ENCODE measurements at places on chromosomes 7 and 10.

GRCh38 chr7:74329225-74329624, 40.0 kb downstream of the CLIP2 start:
- no peak for DNase-seq

GRCh38 chr7:141915565-141915964, 634 bp upstream of the OR9A4 start:
- DNase-seq: no peak

DNA sequence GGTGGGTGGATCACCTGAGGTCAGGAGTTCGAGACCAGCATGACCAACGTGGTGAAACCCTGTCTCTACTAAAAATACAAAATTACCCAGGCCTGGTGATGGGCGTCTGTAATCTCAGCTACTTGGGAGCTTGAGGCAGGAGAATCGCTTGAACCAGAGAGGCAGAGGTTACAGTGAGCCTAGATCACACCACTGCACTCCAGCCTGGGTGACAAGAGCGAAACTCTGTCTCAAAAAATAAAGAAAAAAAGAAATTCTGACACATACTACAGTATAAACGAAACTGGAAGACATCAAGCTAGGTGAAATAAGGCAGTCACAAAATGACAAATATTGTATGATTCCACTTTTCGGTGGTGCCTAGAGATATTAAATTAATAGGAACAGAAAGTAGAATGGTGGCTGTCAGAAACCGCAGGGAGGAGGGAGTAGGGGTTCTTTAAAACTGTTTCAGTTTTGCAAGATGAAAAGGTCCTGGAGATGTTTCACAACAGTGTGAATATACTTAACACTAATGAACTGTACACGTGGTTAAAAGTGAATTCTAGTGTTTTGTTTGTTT, 23.2 kb downstream of the PILRA start:
- no peak for DNase-seq

- DNase-seq: no peak
Observed at GRCh38 chr7:33770576-33770975, 134.8 kb upstream of the BMPER start.

DNA sequence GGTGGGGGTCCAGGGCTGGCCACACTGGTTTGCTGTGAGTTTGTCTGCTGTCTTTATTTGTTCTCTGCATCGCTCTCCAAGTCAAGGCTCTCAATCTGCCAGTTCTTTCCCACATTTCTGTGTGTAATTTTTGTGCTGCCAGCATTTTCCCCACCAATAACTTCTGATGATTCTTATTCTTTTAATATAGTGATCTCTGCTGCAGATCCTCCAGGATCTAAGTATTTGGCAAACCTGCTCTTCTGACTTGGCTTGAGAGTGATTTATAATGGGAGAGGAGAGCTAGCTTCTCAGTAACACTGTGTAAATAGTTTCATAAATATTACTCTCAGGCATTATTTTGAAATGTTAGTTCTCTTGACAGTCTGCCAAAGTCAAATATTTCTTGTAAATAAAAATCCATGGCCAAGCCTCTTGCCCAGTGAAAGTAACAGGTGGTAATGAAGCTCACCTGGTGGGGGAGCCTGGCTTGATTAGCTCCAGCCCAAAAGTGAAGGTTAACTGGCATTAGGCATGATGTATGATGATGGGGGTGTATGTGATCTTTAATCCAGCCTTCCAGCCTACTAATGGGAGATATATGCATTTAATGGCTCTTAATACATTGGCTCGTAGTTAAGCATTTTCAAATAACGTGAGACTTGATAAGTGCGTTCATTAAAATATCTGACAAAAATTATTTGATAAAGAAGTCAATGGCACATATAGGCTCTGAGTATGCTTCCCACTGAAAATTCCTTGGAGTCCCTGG, 1055.9 kb downstream of the KCNMA1 start:
- DNase-seq: no peak

DNA sequence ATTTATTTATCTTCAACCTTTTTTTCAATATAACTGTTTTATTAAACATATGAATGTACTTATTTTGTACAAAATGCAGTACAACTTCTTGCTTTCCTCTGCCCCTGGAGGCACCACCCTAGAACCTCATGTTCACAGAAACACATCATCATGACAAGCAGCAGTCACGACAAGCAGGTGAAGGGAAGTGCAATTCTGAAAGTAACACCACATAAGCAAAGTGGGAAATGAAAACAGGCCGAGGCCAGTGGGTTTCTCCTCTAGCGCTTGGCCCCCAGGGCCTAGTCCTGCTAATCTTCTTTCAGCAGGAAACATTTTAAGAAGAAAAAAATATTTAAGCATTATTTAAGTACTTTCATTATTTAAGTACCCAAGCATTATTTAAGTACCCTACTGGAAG, 598.1 kb downstream of the SH2D4B start:
- no peak for DNase-seq

DNA sequence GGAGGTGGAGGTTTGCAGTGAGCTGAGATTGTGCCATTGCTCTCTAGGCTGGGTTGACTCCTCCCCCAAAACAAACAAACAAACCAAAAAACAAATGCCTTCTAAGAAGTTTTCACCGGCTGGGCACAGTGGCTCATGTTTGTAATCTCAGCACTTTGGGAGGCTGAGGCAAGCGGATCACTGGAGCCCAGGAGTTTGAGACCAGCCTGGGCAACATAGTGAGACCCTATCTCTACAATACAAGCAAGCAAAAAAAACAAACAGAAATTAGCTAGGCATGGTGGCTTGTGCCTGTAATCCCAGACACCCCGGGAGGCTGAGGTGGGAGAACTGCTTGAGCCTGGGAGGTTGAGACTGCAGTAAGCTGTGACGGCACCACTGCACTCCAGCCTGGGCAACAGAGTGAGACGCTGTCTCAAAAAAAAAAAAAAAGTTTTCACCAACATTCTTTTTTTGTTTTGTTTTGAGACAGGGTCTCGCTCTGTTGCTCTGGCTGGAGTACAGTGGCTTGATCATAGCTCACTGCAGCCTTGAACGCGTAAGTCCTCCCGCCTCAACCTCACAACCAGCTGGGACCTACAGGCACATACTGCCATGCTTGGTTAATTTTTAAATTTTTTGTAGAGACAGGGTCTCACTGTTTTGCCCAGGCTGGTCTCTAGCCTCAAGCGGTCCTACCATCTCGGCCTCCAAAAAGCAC, 1.3 kb upstream of the ZAN start:
- DNase-seq: no peak

DNA sequence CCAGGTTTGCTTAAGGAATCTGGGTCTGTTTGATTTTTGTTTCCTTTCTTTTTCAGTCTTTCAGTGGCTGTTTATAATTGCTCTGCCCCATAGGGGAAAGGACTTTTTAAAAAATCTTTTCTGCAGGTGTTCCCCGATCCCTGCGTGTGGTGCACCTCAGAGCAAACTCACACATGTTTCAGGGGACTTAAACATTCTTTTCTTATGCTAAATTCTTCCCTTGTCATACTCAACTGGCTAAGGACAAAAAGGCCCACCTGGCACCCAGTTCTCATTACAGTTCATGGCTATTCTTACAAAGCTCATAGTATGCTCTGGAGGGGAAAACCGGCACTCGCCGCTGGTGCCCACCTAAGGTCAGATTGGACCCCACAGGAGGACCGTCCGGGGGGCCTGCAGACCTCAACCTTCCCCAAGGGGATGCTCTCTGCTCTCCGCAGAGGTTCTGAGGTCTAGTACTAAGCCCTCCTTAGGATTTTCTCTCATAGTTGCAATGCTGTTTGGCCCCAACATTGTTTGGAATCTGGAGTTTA, 220.3 kb downstream of the HGF start:
- no peak for DNase-seq

- no peak for DNase-seq
Observed at GRCh38 chr7:46054272-46054671, 133.2 kb upstream of the IGFBP3 start.

DNA sequence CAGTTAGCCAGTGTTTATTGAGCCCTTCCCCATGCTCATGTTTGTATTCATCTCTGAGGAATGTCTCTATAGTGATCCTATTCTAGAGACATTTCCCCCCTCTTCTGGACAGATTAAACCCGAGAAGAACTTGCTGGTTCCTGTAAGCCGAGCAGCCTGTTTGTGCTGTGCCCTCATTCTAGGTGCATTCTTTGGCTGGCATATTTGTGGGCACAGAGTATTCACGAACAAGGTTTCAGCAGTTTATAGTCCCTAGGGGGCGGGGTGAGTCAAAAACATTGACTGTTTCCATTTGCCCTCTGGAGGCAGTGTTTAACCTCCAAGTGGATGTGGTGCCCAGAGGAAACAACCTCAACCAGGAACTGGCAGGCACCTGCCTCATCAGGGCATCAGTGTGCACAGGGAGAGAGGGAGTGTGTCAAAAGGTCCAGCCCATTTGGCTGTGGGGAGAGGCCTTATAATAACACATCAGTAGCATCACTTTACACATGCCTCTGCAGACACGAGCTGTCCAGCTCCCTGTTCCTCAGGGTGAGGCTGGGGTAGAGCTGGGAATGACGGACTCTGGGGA, 273.3 kb upstream of the LRGUK start:
- peak; percentile 14 for DNase-seq

GRCh38 chr7:105250239-105250638, 138.5 kb downstream of the SRPK2 start:
- DNase-seq: no peak

DNA sequence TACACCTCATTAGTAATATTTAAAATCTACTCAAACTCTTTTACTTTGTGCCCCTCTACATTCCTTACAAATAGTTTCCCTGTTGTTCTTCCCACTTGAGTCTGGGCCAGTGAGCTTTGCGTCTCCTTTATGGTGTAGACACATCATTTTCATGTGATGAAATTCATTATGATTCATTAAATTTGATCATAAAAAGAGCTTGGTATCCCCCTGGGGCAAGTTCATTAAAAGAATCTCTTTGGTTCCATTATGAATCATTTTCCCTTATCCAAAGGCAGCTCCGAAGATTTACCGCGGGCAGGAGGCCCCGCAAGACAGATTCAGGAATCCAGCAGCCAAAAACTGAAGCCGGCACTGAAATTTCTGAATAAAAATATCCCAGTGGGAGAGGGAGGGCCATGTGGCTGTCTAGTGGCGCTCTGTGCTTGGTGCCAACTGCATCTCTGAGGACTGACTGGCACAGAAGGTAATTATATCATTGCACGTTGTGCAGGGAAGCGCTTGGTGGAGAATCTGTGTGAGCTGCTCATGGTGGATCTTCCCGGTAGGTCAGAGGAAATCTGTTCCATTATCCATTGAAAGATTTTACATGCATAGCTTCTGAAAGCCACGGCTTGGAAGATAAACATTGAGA, 151.4 kb upstream of the PITRM1 start:
- no peak for DNase-seq

- DNase-seq: peak; percentile 40
Observed at GRCh38 chr10:35613597-35614226, 8.6 kb downstream of the GJD4 start.

- no peak for DNase-seq
Observed at GRCh38 chr10:130049987-130050386, 60.6 kb downstream of the C10orf143 start.

DNA sequence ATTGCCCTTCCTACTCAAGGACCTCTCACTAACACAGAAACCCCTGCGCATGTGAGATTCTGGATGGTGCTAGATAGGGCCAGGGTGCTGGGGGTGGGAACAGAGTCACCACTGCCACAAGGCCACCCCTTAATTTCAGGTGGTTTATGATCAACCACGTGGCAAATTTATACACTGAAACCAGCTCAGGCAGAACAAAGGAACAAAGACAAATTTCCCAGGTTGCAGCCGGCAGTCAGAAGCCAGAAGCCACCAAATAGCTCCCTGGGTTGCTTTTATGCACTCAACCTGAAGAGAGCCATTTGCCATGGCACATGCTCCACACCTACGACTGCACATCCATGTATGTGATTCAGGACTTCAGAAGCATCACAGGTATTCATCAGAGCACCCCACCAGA, 2.5 kb downstream of the VOPP1 start:
- no peak for DNase-seq

- peak; percentile 16 for DNase-seq
Observed at GRCh38 chr7:64494912-64495461, 67.9 kb downstream of the ZNF680 start.

GRCh38 chr10:93752761-93753160, 5.0 kb upstream of the LGI1 start:
- DNase-seq: no peak

- DNase-seq: no peak
Observed at GRCh38 chr7:130386876-130387275, 6.6 kb downstream of the CPA1 start.

- no peak for DNase-seq
Observed at GRCh38 chr7:40315277-40315676, 180.5 kb downstream of the SUGCT start.

DNA sequence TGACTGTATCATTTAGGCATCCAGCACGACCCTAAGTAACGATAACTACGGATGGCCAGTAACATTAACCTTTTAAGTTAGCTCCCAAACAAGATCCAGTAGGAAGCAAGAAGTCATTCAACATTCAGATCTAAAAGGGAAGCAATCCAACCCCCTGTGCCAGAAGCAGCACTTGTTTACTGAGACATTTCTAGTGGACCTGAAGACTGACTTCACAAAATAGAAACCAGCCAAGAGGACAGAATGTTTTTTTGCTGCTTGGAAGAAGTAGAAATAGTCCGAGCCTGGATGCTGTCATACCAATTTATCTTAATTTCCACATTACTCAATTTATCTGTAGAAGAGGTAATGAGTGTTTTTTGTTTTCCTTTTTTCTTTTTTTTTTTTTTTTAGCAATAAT, 88.0 kb upstream of the CTTNBP2 start:
- DNase-seq: no peak

DNA sequence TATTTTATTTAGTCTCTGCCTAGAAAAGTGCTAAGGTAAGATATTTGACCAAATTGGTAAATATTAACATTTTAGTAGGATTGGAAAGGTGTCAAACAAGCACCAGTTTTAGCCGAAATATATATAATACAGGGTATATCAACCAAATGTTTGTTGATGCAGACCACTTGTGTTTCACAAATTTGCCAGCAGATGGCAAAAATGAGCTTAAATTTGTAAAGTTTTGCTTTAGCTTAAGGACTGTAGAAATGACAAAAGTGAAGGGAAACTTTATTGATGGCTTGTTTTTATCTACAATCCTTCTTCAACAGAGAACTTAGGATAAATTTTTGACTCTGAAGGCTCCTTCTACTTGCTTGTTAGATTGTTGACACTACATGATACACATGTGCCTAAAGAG, 4.8 kb upstream of the POLR1F start:
- DNase-seq: peak; percentile 82

DNA sequence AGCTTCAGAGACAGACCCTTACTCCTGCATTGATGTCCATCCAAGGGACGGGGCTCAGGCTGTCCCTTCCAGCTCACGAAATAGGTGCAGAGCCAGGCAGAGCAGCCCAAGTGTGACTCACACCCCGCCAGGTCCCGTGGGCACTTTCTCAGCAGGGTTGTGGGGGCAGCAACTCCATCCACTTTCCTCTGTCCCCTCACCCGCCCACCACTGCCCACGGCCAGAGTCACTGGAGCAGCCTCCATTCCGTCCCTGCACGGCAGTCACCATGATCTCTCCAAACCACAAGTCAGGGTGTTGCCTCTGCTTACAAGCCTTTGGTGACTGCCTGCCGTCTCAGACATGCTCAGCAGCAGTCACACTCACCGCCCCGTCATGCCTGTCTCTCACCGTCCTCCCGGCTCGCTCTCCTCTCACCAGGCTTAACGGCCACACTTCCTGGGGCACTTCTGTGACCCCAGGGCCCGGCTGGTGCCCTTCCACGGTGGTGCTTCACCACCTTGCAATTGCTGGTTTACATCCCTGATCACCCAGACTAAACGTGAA, 39.3 kb downstream of the CALML3 start:
- DNase-seq: no peak

- DNase-seq: no peak
Observed at GRCh38 chr10:16606421-16606820, 84.7 kb upstream of the C1QL3 start.

- DNase-seq: no peak
Observed at GRCh38 chr7:36013246-36014014, 139.6 kb upstream of the EEPD1 start.

All from eye (tissue), 1 donor.